ENCODE measurements at places on chromosomes 12 and 14.
A peak's percentile ranks its signal among the peaks of the same experiment; 100 is the strongest.

- no peak for DNase-seq
Measured at GRCh38 chr14:34237677-34238076, 224.4 kb downstream of the SPTSSA start.

DNA sequence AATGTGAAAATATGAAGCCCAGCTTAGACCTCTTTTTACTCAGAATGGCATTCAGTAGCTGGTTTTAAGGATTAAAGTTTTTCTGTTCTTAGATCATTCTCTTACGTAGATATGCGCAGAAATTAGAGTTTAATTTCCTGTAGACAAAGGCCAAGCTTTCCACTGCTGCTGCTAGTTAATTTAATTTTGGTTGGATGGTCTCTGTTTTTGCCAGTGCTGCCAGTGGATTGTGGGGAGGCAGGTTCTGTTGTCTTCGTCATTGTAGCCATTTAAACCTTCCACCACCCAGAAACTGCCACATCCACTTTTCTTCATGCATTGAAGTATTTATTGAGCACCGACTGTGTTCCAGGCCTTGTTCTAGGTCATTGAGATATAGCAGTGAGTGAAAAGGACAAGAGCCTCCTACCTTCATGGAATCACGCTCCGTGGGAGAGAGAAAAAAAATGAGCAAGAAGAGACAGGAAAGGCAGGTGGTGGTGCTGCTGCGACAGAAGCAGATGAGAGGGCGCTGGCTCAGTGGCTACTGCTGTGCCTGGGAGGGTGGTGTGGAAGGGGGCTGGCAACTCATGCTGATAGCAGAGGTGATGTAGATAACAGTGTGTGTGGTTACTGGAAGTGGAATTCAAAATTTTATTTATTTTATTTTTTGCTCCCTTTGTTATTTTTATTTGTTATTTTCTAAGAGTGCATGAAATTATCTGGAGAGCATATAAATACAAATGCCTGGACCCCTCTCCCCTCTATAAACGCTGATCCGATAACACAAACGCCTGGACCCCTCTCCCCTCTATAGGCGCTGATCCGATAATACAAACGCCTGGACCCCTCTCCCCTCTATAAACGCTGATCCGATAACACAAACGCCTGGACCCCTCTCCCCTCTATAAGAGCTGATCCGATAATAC lies 33.3 kb downstream of the DYNC1H1 start:
- no peak for DNase-seq

DNA sequence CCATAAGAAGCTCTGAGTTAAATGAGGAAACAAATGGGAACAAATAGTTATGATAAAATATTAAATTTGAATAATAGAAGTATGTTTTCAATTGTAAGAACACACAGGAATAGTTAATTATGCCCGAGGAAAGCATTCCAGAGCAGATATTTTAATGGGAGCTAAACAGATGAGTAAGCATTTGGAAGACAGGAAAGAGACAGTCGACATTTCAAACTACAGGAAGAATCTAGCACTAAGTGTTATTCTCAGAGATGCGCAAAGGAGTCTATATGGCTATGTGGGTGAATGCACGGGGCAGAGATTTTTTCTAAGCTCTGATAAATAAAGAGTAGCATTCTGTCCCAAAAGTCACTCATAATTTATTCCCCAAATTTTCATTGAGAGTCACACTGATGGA lies 64.5 kb upstream of the SSTR1 start:
- no peak for DNase-seq

GRCh38 chr12:115001571-115002180 lies 317.7 kb upstream of the TBX3 start:
- DNase-seq, result no peak

GRCh38 chr14:79442786-79443185 lies 768.5 kb downstream of the DIO2 start:
- DNase-seq, result no peak

- DNase-seq, result no peak
Measured at GRCh38 chr12:18970603-18971002, 158.9 kb upstream of the PLEKHA5 start.

DNA sequence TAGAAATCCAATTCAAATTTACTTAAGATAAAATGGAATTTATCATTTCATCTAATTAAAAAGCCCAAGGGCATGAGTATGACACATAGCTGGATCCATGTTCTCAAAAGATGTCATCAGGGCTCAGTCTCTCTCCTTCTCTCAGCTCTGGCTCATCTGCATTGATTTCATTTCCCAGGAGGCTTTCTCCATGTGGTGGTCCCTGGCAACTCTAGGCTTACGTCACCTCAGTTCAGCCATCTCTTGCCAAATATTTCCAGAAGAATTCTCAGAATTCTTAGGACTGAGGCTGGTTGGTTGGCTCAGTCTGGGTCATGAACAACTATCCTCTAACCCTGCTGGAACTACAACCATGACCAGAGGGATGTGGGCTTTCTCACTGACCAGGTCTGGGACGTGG lies 65.3 kb downstream of the FOS start:
- DNase-seq, result no peak

DNA sequence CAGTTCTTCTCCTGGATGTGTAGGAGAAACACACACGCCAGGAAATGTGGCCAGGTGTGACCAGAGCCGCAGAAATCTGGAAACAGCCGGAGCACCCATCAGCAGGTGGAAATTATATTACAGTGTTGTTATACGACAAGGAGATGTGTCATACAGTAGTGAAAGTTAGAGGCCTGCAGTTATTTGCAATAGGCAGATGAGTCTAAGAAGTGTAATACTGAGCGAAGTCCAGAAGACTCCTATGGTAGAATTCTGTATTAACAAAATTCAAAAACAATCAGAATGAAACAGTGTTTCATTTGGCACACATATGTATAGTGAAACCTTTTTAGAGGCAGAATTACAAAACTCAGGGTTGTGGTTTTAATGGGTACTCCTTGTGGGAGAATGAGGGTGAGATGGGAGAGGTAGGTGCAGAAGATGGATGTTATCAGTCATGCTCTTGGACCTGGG lies 39.3 kb upstream of the AMN start:
- DNase-seq, result no peak

GRCh38 chr12:105157606-105158005 lies 50.1 kb downstream of the WASHC4 start:
- no peak for DNase-seq

DNA sequence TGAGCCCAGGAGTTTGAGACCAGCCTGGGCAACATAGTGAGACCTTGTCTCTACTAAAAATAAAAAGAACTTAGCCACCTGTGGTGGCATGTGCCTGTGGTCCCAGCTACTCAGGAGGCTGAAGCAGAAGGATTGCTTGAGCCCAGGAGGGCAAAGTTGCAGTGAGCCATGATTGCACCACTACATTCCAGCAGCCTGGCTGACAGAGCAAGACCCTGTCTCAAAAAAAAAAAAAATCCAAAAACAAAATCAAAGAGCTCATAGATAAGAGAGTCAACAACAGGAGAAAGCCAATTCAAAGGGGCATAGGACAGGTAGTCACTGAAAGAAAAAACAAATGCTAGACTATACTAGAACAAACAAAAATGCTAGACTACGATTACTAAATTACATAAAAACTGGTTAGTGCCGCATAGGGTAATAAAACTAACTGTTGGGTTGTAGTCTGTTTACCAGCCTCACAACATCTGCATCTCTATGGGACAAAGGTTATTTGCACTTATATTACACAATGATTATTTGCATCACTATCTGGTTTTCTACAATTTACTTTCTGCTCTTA lies 16.6 kb upstream of the EEA1 start:
- no peak for DNase-seq

DNA sequence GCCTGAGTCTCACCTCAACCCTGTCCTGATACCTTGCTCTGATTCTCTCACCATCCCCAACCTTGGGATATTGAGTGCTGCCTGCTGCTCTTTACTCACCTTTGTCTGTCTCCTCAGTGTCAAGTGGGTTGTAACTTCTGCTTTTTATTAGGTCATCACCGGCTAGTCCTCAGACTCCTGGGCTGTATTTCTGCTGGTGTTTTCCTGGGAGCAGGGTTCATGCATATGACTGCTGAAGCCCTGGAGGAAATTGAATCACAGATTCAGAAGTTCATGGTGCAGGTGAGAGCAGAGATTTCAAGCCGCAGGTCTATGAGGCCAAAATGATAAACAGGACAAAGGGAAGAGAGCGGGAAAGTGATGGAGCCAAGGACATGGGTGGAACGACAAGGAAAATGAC lies 498 bp downstream of the SLC39A2 start:
- DNase-seq, result no peak

DNA sequence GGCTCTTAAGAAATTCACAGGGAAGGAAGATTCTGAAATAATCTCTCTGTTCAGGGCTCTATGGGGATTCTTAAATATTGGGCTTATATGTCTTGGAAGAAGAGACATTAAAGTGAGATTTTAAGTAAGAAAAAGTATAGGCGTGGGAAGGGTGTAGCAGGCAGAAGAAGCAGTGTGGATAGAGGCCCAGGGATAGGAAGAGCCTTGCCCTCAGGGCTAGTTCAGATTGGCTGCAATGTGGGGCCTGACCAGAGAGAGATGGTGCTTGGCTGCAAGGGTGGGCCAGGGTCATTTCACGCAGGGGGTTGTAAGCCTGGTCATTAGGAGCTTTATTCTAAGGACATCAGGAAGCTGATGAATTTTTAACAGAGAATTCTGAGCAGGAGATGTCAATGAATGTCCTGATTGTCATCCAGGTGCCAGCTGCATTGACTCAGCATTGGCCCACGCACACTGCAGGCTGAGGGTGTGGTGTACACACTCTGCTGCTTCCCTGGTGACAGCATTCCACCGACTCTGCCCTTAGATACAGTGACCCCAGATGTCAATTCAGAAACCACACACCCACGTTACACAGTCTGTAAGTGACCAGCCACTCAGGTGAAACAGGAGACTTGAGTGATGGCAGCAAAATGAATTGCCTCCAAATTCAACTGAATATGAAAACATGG lies 582.5 kb downstream of the NRXN3 start:
- DNase-seq, result no peak

DNA sequence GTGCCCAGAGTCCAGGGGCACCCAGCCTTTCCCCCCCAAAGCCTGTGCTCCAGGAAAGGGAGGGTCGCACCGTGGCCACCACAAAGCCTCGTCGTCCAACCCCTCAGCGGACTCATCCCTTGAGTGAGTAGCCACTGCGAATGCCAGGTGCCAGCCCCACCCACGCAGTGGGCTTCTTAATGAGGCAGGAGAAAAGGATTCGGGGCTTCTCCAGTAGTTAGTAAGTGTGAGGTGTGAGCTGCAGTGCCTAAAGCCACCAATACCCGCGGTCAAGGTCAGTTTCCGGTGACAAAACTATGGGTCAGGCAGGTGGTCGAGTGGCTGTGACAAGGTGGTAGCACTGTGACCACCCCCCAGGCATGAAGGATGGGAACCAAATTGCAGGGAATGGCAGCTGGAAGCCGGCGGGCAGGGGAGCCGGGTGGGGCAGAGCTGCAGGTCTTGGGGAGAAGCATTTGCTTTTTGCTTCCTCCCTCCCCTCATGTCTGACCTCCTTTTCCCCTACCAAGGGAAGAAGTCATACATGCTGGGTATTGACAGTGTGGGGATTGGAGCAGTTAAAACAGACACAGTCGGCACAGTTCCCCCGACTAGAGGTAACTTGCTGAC lies 8.0 kb downstream of the RAN start:
- peak; percentile 12 for DNase-seq

GRCh38 chr12:1972856-1973317 lies 31.4 kb downstream of the DCP1B start:
- no peak for DNase-seq

DNA sequence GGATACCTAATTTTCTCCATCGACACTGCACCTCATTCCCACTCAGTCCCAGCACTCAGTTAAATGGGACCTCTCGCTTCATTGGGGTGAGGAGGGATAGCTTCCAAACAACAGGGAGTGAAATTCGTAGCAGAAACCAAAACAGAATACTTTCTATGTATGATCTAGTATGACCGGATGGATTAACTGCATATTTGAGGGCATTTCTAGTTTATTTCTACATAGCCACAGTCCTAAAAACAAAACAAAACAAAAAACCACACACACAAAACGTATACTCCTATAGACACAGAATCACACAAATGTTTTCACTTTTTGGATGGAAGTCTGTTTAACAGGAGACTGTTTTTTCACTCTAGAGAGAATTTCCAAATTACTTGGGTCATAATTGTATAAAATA lies 307.5 kb upstream of the FKBP4 start:
- no peak for DNase-seq

DNA sequence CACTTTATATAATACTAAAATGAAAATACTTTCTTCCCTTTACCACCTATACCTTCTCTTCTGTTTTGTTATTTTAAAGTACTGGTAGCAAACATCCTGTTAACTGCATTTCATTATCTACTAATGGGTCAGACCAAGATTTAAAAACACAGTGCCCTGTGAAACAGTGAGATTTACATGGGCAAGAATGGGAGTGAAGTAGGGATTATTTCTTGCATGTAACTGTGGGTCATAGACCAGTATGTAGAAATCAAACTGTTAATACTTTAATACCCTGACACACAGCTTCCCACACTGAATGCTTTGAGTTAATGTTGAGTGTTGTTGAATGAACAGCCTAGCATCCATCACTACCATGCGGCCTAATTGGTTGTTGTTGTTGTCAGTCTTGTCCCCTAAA lies 61.6 kb downstream of the PLEKHA5 start:
- DNase-seq, result no peak

- DNase-seq, result no peak
Measured at GRCh38 chr12:1639538-1639937, 10.5 kb downstream of the WNT5B start.

GRCh38 chr14:79586989-79587598 lies 624.2 kb downstream of the DIO2 start:
- no peak for DNase-seq

DNA sequence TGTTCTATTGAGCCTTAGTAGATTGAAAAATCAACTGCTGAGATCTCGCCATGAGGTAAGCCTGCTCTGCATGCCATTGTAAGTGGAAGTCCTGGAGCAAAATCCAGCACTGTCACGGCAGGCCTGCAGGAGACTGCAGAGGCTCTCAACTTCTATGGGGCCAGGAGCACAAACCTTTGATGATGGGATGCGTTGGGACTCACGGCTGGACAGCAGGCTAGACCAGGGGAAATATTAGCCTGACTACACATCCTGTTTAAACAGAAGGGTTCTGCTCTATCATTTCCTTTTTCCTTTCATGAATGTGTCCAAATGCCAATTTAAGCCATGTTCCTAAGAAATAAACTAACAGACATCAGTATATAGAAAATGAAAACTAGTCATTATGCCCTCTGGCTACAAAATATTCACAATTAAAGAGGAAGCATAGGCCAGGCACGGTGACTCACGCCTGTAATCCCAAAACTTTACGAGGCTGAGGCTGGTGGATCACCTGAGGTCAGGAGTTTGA lies 33.9 kb upstream of the RASSF8 start:
- DNase-seq, result no peak

GRCh38 chr12:11814374-11814773 lies 164.9 kb downstream of the ETV6 start:
- no peak for DNase-seq
